CD4-positive, alpha-beta T cell treated with Interleukin-17A for 1 hour (primary cell): ENCODE measurements at places on chromosomes 5 and 9.

GRCh38 chr5:175107028-175107588 is 336.9 kb downstream of the DRD1 start:
- no peak for DNase-seq

DNA sequence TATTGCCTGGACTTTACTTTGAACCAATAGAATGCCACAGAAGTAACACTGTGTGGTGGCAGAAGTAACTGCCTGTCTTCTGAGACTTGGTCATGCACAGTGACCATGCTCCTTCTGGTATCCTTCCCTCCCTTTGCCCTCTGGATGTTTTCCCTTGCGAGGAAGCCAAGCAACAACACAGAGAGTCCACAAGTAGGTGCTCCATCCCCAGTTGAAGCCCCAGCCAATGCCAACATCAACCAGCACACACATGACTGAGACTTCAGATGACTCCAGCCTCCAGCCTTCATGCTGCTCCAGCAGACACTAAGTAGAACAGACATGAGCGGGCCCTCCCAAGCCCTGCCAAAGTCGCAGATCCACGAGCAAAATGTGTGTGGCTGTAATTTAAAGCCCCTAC is 129.6 kb downstream of the EPB41L4A start:
- DNase-seq, result no peak

- DNase-seq, result no peak
Observed at GRCh38 chr9:94800424-94801117, 74.1 kb downstream of the AOPEP start.

GRCh38 chr5:178569485-178569884 is 20.7 kb downstream of the COL23A1 start:
- DNase-seq, result no peak

DNA sequence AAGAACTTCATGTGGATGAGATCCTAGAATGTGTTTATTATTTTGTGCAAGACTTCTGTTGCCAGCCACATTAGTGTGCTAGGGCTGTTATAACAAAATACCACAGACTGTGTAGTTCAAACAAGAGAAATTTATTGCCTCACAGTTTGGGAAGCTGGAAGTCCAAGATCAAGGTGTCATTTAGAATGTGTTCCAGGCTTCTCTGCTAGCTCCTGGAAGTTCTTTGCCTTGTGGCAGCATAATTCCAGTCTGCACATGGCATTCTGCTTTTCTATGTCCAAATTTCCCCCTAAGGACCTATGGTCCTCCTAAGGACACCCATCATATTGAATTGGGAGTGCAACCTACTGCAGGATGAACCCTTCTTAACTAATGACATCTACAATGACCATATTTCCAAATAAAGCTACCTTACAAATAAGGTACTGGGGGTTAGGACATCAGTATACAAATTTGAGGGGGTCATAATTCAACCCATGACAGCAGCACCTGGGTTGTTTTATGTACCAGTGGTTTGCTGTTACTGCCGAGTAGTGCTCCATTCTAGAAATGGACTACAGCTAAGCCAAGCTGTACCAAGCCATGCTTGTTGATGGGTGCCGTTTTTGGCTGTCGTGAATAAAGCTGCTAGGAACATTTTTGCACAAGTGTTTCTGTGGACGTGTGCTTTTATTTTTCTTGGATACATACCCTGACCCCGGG is 52.7 kb downstream of the DAPK1 start:
- no peak for DNase-seq

GRCh38 chr5:127517110-127517479 is 345 bp upstream of the PRRC1 start:
- DNase-seq, result no peak

- no peak for DNase-seq
Observed at GRCh38 chr9:88990041-88990728, 1.1 kb upstream of the S1PR3 start.

GRCh38 chr9:112430006-112430522 is 50.2 kb downstream of the HSDL2 start:
- DNase-seq, result no peak

DNA sequence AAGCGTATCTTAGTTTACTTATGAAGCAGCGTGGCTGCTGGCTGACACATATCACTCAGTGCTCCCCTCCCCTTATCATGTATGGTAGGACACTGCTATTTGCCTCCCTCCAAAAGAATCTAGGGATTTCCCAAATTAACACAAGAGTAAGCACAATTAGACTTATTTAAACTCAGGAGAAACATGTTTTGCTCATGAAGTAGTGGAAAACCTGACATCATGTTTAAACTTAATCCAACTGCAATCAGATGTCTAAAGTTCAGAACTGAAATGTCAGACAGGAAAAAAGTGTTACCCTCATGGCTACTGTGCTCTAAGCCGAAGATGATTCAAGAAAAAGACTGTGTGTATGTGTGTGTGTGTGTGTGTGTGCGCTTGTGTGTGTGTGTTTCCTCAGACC is 324.1 kb upstream of the TNC start:
- no peak for DNase-seq
